ENCODE measurements at places on chromosomes 13 and 19.

- DNase-seq, result no peak
These were observed 763 bp downstream of the POLD1 start for GRCh38 chr19:50384685-50385535.

- DNase-seq, result peak; percentile 30
These were observed 17.7 kb downstream of the NFIX start for GRCh38 chr19:13012690-13013608.

DNA sequence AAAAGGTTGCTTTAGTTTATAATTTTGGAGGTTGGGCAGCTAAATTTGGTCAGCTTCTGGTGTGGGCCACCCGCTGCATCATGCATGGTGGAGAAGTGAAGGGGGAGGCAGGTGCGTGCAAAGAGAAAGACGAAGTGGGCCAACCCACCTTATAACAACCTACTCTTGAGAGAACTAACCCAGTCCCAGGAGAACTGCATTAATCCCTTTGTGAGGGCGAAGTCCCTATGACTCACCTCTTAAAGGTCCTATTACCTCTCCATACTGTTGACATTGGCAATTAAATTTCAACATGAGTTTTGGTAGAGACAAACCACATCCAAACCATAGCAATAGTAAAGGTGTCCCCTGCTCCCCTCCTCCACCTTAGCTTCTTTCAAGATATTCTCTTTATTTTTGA, 7.7 kb upstream of the FGF9 start:
- DNase-seq, result no peak

DNA sequence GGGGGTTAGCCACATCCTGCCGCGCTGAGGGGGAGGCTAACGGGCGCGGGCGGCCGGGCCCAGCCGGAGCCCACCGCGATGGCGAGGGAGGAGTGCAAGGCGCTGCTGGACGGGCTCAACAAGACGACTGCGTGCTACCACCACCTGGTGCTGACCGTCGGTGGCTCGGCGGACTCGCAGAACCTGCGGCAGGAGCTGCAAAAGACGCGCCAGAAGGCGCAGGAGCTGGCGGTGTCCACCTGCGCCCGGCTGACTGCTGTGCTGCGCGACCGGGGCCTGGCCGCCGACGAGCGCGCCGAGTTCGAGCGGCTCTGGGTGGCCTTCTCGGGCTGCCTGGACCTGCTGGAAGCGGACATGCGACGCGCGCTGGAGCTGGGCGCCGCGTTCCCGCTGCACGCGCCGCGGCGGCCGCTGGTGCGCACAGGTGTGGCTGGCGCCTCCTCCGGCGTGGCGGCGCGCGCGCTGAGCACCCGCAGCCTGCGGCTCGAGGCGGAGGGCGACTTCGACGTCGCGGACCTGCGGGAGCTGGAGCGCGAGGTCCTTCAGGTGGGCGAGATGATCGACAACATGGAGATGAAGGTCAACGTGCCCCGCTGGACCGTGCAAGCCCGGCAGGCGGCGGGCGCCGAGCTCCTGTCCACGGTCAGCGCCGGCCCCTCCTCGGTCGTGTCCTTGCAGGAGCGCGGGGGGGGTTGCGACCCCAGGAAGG, 692 bp downstream of the RGS9BP start:
- DNase-seq, result no peak

DNA sequence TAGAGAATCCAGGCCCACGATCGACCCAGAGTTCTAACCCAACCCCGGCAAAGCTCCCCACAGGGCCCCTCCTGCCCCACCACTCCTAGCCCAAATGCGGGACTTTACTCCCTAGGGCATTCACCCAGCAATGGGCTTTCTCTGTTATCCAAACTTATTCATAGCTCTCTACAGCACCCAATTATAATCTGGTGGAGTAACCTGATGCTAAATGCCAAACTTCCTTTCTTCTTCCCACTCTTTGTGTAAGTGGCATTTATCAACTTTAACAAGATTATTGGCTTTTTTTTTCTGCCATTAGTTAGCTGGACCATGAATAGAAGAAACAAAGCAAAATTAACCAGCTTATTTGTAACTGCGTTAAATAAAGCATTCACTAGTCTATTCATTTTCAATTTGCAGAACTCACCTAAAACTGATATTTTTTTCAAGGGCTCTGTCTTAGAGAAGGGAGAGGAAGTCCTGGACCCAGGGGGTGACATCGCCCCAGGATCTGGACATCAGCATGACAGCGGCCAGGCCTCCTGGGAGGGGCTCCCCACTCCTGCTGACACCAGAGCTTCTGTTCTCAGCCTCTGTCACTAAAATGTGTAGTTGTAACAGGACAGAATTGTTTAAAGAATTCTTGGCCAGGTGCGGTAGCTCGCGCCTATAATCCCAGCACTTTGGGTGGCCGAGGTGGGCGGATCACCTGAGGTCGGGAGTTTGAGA, 1.5 kb downstream of the FAM124A start:
- DNase-seq, result no peak

DNA sequence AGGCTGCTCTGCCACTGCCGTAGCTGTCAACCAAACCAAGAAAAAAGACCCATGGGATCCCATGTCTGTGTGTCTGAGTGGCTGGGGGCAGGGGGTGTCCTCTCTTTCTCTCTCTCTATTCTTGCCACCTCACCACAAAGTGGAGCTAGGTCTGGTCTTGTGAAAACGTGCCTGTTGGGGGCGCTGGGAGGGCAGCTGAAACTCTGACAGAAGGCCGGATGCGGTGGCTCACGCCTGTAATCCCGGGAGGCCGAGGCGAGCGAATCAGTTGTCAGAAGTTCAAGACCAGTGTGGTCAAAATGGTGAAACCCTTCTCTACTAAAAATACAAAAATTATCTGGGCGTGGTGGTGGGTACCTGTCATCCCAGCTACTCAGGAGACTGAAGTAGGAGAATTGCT, 29.2 kb downstream of the ZNF146 start:
- no peak for DNase-seq

DNA sequence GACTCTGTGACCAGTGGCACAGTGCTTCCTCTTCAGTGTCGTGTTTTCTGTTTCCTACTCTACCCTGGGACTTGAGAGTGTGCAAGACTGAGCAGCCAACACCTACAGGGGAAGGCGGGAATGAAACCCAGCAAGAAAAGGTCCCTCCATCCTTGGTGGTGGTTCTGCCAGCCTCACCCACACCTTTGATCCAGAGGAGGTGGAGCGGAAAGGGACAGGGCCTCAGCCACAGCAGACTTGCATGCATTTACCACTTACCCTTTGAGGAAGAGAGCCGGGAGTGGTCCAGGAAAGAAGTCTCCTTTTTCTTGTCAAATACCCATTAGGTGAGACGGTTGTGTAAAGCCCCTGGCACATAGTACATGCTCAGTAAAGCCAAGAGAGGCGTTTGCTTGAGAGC, 164.8 kb upstream of the ZNF536 start:
- no peak for DNase-seq

GRCh38 chr13:91168386-91168711, 179.1 kb upstream of the MIR17HG start:
- DNase-seq, result no peak

- DNase-seq, result no peak
These were observed 54.0 kb upstream of the TNFRSF19 start for GRCh38 chr13:23516190-23516589.

GRCh38 chr13:60662595-60662994, 265.6 kb downstream of the TDRD3 start:
- no peak for DNase-seq

GRCh38 chr19:48424694-48425219, 21.0 kb upstream of the GRWD1 start:
- no peak for DNase-seq

DNA sequence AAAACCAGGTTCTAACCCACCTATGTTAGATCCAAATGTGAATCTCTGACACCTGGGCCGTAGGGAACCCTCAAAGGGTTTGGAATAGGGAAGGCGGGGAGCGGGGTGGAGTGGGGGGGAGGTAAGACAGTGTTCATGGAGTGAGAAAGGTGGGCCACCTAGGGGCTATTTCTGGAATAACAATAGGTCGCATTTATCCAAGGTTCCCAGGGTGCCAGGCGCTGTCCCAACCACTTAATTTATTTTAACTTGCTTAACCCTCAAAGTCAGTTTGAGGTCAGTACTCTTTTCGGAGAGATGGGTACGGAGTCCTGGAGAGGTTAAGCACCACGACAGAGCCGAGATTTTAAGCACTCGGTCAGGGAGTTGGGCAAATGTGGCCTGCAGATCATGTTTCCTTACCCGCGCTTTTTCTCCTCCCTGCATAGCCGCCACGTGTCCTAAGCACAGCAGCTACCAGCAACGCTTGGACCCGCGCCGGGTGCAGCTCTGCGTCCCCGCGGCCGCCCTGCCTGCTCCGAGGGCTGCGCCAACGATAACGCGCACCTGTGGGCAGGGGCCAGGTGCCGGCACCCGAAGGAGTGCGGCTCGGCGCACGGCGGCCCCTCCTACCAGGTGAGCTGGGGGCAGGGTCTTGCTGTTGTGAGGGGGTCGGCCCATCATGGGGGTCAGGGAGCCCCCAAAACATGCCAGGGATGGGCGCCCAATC, 25.0 kb upstream of the FXYD3 start:
- DNase-seq, result no peak

GRCh38 chr19:36116344-36116637, 1.0 kb downstream of the TBCB start:
- DNase-seq, result no peak

GRCh38 chr13:73039201-73040108, 19.4 kb upstream of the KLF5 start:
- DNase-seq, result no peak

DNA sequence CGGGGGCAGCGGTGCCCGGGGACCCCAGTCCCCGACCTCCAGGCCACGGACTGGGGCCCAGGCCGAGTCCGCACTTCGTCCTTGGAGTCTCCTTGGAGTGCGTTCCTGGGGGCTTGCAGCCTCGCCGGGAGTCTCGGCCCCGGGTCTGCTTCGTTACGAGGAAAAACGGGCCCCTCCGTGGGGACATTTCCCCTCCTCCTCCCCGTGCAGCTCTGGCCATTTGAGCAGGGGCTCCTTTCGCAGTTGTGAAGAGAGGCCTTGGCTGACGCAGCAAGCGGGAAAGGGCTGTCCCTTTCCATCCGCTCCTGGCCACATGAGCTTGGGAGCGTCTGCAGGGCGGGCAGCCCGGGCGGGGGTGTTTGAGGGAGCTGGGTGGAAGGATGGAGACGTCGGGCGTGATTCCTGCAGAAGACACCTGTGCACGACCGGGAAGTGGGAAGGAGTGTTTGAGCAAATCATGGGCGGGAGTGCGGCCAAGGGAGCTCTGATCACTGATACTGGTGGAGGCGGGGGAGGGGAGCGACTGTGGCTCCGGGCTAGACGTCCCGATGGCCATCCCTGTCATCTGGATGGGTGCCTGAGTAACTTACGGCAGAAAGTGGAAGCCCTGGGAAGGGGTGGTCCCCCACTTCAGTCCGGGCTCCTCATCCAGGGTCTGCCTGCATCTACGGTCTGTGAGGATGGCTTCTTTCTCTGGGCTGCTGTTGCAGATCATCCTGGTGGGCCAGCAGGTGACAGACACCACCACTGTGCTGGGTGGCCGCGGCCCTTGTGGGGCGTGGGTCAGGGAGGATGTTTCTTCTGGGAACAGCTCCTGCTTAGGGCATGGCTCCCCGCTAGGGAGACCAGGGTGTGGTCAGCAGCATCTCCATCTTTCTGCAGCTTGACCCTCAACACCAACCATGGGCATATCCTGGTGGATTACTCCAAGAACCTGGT, 736 bp downstream of the GPI start:
- no peak for DNase-seq

DNA sequence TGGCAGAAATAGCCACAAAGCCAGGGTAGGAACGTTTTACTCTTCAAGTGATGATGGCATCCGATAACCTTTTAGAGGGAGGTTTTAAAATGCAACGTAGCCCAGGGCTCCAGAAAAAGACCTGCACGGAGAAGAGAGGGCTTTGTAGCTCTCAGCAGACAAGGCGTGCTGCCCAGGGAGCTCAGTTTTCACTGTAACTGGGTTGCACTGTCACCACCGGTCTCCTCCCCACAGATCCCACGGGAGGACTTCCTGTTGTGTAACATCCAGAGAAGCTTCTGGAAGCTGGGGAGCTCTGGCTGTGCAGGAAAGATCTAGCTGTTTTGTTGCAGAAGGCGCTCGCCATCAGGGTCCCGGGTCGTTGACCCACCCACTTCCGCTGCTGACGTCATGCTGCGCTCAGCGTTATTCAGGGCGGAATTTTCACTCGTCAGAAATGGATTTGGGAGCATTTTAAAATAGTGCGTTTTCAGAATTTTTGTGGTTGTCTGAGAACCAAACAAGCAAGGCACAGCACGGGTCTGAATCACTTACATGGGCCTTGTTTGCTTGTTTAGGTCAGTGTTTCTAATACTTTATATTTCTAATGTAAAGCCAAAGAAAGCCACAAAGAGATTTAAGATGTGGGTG, 50.8 kb downstream of the ATP11A start:
- no peak for DNase-seq

- no peak for DNase-seq
These were observed 22.4 kb upstream of the IGFL4 start for GRCh38 chr19:46063201-46063600.

GRCh38 chr13:42575938-42576337, 2.0 kb downstream of the TNFSF11 start:
- no peak for DNase-seq

GRCh38 chr19:47407417-47407774, 11.9 kb downstream of the MEIS3 start:
- no peak for DNase-seq

- no peak for DNase-seq
These were observed 946.3 kb upstream of the PCDH9 start for GRCh38 chr13:68176475-68176874.
